Upper lobe of left lung (tissue), 6 donors: ENCODE measurements at places on chromosomes 2 and 18. TPM values are rescaled to one million over a fixed set of nuclear protein-coding genes. Genes with fewer than 3 reads are reported as not detected.

DNA sequence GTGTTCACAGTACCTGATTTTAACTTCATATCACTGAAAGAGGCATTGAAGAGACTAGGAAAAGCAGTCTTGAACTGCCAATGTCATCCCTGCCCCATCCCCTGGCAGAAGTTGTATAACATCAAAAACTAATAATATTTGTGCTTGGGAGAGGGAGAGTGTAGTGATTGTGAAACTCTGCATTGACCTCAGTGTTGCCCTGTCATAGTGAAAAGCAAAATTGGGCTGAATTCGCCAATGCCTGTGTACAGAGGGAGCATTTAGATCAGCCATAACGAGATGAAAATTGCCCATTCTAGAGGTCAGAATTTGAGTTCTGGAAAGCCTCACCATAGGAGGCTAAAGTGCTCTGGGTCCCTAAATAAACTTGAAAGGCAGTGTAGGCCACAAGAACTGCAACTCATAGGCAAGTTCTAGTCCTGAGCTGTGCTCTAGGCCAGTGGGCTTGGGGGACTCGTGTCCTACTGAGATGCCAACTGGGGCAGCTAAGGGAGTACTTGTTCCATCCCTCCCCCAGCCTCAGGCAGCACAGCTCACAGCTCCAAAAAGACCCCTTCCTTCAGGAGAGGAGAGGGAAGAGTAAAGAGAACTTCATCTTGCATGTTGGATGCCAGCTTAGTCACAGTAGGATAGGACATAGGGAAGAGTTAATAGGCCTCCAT, 855.6 kb downstream of the TSN start:
- H3K27ac ChIP-seq, result no peak overlapping the region
- no peaks in the 10 kb centered on the region for H3K36me3 ChIP-seq
- DNase-seq, result no peak
- no peak overlapping the region for H3K4me3 ChIP-seq

- no peaks in the 10 kb centered on the region for H3K36me3 ChIP-seq
- H3K4me1 ChIP-seq, result no peaks in the 10 kb centered on the region
- no peak for DNase-seq
- no peaks in the 10 kb centered on the region for H3K27me3 ChIP-seq
- no peak overlapping the region for H3K27ac ChIP-seq
These were observed 970.6 kb upstream of the ACVR2A start for GRCh38 chr2:146874260-146874658.

DNA sequence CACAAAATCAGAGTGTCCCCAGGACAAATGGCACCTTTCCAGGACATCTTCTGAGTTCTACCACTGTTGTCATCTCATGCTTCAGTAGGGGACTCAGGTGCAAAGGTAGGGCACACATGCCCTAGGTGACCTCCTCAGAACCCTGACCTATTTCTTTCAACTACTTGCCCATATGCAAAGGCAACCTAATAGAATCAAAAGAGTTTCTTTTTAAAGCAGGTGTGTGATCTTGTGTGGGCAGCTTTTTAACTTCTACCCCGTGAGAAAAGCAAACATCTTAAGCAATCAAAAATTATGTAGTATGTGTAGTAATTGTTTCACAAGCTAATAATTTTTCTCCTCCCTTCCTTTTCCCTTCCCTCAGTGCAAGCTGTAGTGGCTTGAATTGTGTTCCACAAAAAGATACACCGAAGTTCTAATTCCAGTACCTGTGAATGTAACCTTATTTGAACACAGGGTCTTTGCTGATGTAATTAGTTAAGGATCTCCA, 333.1 kb downstream of the RND3 start:
- H3K27ac ChIP-seq, result no peak overlapping the region
- no peak overlapping the region for H3K4me3 ChIP-seq
- no peaks in the 10 kb centered on the region for H3K27me3 ChIP-seq
- DNase-seq, result no peak

ATP6V1B1 gene
- 4.3 TPM for total RNA-seq
